ENCODE measurements at places on chromosomes 6 and 20. TPM values are rescaled to one million over a fixed set of nuclear protein-coding genes. Genes with fewer than 3 reads are reported as not detected.

DNA sequence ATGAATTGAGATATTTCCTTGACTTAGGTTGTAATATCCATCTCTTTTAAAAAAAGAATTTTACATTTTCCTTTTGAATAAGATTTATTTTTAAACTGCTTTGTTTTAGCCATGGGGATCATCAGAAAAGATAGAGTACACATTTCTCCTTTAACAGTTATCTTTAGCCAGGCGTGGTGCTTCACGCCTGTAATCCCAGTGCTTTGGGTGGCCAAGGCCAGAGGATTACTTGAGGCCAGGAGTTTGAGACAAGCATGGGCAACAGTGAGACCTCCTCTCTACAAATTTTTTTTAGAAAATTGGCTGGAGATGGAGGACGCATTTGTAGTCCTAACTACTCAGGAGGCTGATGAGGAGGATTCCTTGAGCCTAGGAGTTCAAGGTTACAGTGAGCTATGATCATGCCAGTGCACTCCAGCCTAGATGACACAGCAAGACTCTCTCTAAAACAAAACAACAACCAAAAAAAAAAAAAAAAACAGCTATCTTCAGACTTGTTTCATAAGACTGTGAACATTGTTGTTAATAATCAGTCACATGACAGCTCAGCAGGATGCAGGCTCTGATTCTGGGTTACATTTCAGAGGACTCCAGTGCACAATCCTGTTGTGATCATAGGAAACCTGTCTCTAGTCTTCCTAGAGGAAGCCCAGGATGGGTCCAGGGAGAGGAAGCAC, 2.0 kb upstream of the SLC17A3 start:
- no peak for DNase-seq

DNA sequence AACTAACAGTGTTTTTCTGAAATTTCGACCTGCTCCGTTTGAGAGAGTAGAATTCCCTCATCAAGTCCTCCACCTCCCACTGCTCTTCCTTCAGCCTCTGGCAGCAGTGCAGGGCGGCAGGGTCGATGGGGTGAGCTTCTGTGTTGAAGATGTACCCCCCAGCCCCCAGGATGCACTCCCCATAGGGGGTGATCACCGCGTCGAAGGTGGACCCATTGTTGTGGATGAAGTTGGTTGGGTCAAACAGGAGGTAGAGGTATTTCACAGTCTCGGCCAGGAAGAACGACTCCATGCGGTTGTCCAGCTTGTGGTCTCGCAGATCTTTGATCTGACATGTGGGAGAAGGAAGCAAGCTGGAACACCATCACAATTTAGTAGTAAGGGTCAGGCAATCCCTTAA, 23.0 kb upstream of the TRPC4AP start:
- DNase-seq: no peak

GRCh38 chr20:46006022-46006705, 2.5 kb upstream of the MMP9 start:
- DNase-seq: no peak

- DNase-seq: no peak
Measured at GRCh38 chr6:43891072-43891870, 121.3 kb downstream of the VEGFA start.

DNA sequence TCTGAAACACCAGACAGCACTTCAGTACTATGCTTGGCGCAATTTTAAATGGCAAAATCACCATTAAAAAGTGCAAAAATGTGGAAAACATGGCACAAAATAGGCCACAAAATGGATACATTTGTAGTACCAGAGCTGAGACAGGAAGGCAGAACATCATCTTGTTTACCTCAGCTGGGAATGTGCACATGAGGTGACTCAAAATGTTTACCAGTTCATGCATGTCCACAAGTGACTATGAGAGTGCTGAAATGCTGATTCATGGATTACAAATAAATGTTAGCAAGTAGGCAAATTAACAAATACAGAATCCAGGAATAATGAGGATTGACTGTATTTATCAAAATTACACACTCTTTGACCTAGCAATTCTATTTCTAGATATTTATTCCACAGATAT, 201.6 kb downstream of the ISM1 start:
- no peak for DNase-seq

- no peak for DNase-seq
Measured at GRCh38 chr6:26053992-26054780, 33.0 kb upstream of the HFE start.

DNA sequence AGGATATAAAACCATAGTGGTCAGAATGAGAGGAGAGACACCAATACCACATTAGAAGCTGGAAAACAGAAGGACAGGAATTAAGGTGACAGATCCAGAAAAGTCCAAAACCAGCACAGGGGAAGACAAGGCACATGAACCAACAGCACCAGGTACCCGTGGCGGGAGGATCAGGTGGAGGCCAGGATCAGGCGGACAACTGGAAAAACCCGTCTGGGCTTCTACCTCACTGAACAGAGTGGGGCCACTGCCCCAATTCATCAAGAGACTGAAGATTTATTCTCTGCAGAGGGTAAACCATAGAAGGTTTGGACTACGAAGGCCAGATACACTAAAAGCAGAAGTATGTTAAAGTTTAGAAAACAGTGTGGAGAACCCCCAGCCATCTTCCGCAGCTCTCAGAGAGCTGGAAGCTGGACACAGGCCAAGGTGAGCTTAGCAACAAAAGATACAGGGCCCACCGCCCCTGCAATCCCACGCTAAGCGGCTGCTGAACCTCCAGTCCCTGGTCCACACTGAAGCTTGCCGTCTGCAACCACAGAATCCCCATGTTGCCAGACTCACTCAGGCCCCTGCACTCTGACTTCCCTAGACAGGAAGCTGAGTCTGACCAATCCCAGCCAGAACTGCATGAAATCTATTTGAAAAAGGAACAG, 29.9 kb downstream of the ABHD12 start:
- DNase-seq: no peak

- no peak for DNase-seq
Measured at GRCh38 chr6:31717499-31718222, 2.5 kb downstream of the LY6G6D start.

DNA sequence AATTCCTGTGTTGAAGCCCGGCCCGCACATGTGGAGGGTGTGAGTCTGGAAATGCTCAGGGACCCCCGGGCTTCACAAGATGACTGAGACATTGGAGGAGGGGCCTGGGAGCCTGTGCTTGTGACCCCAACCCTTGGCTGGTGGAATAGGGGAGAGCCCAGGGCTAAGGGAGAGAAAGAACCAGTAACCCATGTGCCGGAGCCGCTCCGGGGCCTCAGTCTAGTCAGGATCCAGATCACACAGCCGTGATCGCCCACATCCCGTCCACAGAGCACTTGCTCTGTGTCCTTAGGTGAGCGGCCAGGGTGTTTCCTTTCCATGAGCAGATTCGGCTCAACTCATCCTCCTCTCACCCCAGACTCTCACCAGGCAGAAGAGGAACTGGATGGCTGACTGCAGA, 152.3 kb upstream of the RPS6KA2 start:
- no peak for DNase-seq

DNA sequence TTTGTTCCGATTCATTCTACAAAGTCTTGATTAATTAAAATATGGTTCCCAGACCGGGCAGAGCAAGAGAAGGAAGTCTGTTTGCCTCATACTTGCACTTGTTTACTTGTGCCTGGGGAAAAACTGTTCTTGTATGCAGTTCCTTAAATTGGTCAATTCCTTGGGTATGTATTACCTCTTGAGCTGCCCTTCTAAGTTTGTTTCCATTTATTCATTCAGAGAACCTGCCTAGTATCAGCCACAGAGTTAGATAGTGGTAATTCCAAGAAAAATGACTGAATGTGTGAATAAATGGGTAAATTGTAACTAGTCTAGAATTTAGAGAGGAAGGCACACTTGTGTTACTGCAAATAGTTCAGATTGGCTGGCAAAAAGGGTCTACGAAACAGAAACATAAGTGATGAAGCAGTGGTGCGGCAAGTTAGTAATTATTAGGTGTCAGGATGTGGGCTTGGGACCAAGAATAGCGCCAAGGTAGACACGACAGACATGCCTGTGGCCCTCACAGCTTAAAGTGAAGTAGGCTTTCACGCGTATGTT, 525 bp upstream of the MAK start:
- DNase-seq: no peak

DNA sequence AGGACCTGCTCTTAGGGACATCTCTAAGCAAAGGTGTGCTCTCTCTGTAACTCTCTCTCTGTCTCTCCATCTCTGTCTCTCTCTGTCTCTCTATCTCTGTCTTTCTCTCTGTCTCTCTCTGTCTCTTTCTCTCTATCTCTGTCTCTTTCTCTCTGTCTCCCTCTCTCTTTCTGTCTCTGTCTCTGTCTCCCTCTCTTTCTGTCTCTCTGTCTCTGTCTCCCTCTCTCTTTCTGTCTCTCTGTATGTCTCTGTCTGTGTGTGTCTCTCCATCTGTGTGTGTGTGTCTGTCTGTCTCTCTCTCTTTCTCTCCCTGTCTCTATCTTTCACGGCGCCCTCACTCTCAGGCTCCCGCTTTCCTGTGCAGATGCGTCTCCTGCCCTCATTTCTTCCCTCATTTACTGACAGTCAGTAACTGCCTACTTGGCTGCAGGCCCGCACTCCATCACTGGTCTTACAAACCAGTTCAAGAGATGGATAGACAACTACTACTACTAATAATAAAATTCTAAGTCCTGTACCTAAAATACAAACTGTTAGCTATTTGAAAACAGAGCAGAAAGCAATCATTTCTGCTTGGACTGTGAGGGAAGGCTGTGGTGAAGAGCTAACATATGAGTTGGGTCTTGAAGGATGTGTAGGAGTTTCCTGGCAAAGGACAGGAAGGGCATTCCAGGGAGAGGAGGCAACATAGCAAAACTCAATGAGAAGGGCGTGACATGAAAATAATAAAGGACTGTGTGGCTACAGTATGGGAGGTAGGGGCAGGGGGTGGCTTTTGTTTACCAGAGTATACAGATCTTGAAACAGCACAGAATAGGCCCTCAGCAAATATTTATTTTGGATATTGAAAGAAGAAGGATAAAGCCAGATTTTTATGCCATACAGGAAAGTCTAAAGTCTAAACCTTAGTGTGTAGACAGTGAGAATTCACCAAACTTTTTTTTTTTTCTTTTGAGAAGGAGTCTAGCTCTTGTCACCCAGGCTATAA, 67.8 kb upstream of the TAB2 start:
- no peak for DNase-seq

DNA sequence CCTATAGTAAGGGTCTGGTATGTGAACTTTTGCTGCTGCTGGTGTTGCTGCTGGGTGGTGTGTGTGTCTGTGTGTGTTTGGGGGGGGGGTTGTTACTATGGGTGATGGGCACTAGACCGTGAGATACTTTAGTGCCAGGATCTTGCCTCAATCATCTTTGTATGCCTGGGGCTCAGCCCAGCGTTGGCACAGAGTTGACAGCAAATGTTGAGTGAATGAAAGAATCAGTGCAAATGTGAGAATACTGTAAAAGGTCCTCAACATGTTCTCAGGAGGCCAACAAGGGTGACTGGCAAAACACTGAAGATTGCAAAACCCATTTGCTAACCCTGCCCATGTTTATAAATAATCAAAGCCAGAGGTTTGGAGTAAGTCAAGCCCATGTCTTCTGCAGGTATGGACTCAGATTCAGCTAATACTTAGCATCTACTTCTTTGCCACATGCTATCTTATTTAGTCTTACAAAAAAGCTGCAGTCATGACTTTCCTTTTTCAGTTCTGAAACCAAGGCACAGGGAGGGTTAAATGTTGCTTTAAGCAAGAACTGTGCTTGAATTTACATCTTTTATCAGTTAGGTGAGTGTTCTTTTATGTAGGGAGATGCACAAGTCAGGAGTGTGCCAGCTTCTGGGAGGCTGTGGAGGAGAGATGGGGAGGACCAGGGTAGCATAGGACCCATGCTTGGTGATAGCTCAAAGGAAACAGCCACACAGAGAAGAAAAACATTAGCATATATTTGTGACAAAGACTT, 125.3 kb upstream of the SPACA1 start:
- no peak for DNase-seq

GRCh38 chr20:45611054-45611453, 18.5 kb upstream of the WFDC10A start:
- DNase-seq: peak; percentile 13

- no peak for DNase-seq
Measured at GRCh38 chr6:35500782-35501181, 3.9 kb upstream of the TEAD3 start.

GRCh38 chr6:63537201-63537958, 34.9 kb upstream of the LOC128125822 start:
- no peak for DNase-seq

GRCh38 chr6:54754406-54754805, 92.2 kb upstream of the FAM83B start:
- no peak for DNase-seq

- no peak for DNase-seq
Measured at GRCh38 chr6:134515986-134516385, 198.1 kb upstream of the SGK1 start.

DNA sequence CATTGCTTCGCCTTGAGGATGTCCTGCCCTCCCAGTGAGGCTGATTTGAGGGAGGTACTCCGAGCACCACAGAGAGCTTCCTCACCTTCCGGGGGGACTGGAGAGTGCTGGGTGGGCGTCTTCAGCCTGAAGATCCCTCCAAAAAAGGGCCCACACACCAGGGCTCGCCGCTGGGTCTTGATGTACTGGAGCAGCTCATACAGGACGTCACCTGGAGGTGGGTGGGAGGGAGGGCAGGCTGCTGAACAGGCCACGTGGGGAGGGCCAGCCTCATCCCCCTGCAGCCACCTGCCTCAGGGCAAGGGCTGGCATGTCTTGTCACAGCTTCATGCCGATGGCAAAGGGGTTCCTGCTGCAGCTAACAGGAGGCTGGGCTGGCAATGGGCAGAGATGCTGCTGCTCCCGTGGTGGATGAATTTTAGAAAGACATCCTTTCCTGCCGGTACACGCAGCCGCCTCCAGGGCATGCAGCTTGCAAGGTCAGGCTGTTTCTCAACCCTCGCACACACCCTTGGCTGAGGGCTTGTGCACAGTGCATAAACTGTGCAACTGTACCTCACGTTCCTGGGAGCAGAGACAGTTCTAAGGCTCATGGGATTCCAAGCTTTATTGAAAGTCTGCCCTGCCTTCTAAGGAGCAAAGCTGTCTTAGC, 14.0 kb downstream of the ETV7 start:
- no peak for DNase-seq

DNA sequence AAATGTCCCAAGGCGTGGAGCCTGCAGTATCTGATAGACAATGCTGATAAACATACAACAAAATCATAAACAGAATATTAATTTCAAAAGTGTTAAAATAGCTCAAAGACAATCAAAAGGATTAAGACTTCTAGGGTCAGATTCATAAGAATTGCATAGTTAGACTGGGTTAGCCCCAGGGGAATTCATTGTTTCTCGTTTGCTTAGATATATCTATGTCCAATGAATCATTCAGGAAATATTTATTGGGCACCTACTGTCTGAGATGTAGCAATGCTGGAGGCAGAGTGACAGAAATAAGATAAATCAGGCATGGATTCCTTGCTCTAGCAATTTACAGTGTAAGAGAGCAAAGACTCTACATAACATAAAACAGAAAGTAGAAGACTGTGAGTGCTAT, 124.4 kb upstream of the PRL start:
- no peak for DNase-seq

Gene GNAS-AS1
- polyA plus RNA-seq: 0.65 TPM

Gene MLN
- polyA plus RNA-seq: not detected

Gene CTAGE9
- not detected for polyA plus RNA-seq

Gene FOXQ1
- polyA plus RNA-seq: 0.07 TPM

Gene ELOVL2
- polyA plus RNA-seq: 2.9 TPM

Gene KIFC1
- 10.2 TPM for polyA plus RNA-seq

Gene PEX3
- 29.3 TPM for polyA plus RNA-seq

Gene MACROD2
- 0.02 TPM for polyA plus RNA-seq

Gene TREML1
- polyA plus RNA-seq: not detected

Measured in AG04450 (cell line).